ENCODE measurements at places on chromosomes 16 and 17.

- DNase-seq = peak; percentile 81
Measured at GRCh38 chr17:17480593-17481148, 3.9 kb downstream of the MED9 start.

GRCh38 chr17:1648173-1648962 lies 1.3 kb downstream of the RILP start:
- DNase-seq = peak; percentile 12

DNA sequence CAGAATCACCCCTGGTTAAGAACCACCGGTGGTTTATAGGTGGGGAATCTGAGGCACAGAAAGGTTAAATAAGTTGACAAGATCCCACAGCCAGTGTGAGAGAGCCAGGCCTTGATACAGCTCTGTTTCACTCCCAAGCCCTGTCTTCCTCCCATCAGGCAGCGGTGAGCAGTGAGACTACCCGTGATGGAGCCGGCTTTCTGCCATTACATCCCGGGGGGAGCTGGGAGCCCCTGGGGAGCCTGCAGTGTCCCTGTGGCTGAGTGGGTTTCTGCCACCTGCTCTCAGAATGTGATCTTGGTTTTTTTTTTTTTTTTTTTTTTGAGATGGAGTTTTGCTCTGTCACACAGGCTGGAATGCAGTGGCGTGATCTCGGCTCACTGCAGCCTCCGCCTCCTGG lies 66.4 kb downstream of the ABCC1 start:
- no peak for DNase-seq

- DNase-seq = no peak
Measured at GRCh38 chr16:77430787-77431585, 3.8 kb downstream of the ADAMTS18 start.

DNA sequence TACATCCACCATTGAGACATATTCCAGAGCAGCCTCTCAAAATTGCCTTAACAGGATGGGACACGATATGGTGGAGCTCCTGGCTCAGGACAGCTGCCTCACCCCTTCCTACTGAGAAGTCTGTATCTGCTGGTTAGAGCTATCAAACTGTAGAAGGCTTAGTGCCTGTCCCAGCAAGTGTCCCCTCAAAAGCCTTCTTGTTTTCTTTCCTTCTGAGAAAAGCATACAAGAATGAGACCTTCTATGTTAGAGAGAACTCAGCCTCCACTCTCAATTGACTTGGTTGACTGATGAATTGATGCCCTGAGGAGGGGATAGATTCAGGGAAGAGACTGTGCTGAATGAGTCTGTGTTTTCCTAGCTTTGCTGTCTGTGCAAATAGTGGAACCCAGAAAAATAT lies 2020.9 kb downstream of the TP53TG3F start:
- no peak for DNase-seq

All from bronchial epithelial cell (primary cell).